ENCODE measurements at places on chromosomes 1 and 21.

DNA sequence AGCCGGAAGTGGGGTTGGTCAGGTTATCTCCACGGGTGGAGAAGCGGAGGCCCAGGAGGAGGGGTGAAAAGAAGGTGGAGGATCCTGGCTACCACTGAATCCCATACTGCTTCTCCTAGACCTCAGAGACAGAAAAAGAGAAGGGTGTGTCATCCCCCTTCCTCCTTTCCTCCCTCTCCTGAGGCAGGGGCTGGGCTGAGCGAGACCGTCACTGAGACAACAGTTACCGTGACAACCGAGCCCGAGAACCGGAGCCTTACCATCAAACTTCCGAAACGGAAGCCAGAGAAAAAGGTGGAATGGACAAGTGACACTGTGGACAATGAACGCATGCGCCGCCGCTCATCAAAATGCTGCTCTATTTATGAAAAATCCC is 42.1 kb upstream of the NBPF3 start:
- DNase-seq, result no peak

GRCh38 chr21:45408271-45408791 is 3.4 kb downstream of the COL18A1 start:
- DNase-seq, result no peak

- DNase-seq, result no peak
These were observed 51.1 kb downstream of the PHC2 start for GRCh38 chr1:33379631-33380354.

GRCh38 chr1:44043176-44044070 is 12.2 kb upstream of the SLC6A9 start:
- no peak for DNase-seq

GRCh38 chr21:26883768-26884167 is 38.6 kb upstream of the ADAMTS1 start:
- DNase-seq, result no peak

- no peak for DNase-seq
These were observed 23.8 kb downstream of the IGFN1 start for GRCh38 chr1:201214461-201214860.

All from hypothalamus (tissue), 51 donors.